ENCODE measurements at places on chromosomes 7 and 10.

- DNase-seq: no peak
These were observed 256.3 kb downstream of the SORCS1 start for GRCh38 chr10:106908225-106908624.

DNA sequence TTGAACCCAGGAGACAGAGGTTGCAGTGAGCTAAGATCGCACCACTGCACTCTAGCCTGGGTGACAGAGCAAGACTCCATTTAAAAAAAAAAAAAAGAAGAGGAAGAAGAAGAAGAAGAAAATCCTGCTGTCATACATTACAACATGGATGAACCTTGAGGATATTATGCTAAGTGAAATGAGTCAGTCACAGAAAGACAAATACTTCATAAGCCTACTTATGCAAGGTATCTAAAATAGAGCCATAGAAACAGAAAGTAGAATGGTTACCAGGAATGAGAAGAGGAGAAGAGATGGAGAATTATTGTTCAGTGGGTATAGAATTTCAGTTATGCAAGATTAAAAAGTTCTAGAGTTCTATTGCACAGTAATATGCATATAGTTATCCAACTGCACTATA lies 466.5 kb downstream of the PLXNA4 start:
- no peak for DNase-seq

DNA sequence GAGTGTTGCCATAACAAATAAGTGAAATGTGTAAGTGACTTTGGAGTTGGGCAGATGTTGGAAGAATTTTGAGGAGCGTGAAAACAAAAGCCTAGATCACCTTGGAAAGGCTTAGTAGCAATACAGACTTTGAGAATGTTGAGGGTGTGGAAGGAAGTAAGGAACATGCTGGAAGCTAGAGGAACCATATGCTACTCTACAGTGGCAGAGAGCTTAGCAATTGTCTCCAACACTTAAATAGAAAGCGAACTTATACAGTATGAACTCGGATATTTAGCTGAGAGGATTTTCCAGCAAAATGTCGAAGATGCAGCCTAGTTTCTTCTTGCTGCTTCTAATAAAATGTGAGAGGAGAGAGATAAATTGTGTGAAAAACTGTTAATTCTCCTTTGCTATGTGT lies 271.2 kb downstream of the ADRA2A start:
- DNase-seq: no peak

- DNase-seq: no peak
These were observed 1.7 kb downstream of the SDK1 start for GRCh38 chr7:3302681-3303320.

DNA sequence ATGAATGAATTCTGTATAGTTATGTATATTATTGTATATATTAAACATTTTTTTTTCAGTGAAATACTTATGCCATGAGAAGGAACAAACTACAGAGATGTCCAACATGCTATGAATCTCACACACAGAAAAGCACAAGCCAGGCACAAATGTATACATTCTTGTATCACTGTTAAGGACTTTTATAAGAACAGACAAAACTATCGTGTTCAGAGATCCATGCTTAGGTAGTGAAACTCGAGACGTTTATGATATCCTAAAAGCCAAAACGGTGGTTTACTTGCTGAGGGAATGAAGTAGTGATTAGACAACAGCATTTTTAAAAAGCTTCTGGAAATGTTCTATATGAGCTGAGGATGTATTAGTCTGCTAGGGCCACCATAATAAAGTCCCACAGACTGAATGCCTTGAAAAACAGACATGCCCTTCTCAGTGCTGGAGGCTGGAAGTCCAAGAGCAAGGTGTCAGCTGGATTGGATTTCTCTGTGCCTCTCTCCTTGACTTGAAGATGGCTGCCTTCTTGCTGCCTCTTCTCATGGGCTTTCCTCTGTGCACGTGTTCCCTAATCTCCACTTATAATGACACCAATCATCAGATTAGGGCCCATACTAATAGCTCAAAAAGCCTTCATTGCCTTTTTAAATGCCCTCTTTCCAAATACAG lies 4.3 kb downstream of the MKI67 start:
- no peak for DNase-seq

Data from tibial artery (tissue), 4 donors.